ENCODE measurements at places on chromosomes 6 and 20.
A peak's percentile ranks its signal among the peaks of the same experiment; 100 is the strongest.

GRCh38 chr6:143449714-143450452 is 612 bp downstream of the ADAT2 start:
- no peak for DNase-seq

- DNase-seq = no peak
Measured at GRCh38 chr6:35087361-35088280, 53.5 kb downstream of the TCP11 start.

- no peak for DNase-seq
Measured at GRCh38 chr6:81561731-81562130, 190.8 kb downstream of the TENT5A start.

- no peak for DNase-seq
Measured at GRCh38 chr6:79188885-79189480, 45.5 kb downstream of the HMGN3 start.

GRCh38 chr20:4905613-4906012 is 95.7 kb downstream of the SLC23A2 start:
- DNase-seq = no peak

GRCh38 chr20:19009081-19009688 is 195.6 kb downstream of the SCP2D1 start:
- no peak for DNase-seq

- DNase-seq = peak; percentile 46
Measured at GRCh38 chr6:13273931-13274706, 54.2 kb downstream of the TBC1D7 start.

DNA sequence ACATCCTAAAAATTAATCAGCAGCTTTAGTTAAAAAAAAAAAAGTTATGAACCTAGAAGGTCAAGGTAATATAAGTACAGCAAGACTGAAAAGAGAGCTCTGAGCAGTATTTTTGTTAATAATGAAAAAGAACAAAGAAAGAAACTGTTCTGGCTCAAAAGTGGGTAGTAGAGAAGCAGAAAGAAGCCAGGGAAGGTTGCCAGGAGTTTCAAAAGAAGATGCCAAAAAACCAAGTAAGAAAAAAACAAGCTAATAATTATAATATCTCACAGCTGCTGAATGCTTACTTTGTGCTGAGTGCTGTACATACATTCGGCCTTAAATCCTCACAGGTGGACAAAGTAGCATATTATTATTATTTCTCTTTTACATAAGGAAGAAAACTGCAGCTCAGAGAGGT is 31.9 kb downstream of the NRSN1 start:
- no peak for DNase-seq

GRCh38 chr6:84220809-84221409 is 6.5 kb downstream of the CEP162 start:
- no peak for DNase-seq

DNA sequence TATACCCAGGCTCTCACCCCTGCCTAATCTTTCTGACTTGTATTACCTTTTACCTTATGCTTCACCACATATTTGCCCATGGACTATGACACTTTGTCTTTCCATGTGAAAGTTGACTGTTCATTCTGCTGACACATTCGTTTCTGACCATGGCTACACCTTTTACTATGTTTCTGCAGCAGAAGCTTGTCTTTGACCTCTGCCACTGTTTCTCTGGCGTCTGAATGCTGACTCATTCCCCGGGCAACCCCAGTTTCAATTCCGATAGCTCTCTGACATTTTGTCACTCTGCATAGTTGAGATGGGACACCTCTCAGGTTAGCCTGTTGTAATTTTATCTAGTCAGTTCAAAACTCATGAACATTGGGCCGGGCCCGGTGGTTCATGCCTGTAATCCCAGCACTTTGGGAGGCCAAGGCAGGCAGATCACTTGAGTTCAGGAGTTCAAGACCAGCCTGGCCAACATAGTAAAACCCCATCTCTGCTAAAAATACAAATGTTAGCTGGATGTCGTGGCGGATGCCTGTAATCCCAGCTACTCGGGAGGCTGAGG is 50.7 kb downstream of the SLC26A8 start:
- DNase-seq = no peak

DNA sequence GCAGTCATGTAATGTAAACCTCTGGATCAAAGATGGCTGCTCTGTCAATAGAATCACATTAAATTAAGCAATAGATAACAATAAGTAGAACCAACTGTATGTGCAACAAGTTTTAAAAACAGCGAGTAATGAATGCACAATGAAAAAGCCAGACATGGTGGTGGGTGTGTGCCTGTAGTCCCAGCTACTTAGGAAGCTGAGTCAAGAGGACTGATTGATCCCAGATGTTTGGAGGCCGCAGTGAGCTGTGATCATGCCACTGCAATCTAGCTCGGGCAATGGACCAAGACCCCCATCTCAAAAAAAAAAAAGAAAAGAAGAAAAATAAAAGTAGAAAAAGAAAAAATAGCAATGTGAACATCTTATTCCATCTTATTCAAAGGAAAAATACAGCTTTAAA is 558.7 kb upstream of the MMS22L start:
- DNase-seq = no peak

DNA sequence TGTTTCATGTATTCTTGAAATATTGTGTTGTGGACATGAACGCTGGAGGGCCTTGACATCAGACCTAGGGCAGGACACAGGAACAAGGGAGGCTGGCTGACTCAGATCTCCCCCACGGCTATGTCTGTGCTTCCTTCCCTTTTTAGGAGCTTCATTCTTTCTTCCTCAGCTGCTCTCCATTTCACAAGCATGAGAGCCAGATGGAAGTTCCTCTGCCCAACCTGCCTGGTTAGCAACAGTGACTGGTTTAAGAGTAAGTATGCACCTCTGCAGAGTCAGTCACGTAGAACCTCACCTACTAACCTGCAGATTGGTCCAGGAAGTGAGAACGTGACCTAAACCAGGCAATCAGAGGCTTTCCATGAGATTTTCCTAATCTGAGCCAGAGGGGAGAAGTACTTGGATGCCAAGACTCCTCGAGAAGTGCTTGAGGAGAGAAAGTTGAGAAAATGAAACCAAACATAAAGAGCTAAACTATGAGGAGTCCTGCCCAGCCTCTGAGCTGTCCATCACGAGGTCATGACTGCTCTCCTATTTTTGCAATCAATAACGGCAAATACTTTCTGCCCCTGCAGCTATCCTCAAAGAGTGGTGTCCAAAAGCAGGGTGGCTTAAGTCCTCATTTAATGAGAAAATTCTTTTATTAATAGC is 465.2 kb upstream of the CITED2 start:
- no peak for DNase-seq

GRCh38 chr20:36082315-36082915 is 72.1 kb upstream of the EPB41L1 start:
- no peak for DNase-seq

DNA sequence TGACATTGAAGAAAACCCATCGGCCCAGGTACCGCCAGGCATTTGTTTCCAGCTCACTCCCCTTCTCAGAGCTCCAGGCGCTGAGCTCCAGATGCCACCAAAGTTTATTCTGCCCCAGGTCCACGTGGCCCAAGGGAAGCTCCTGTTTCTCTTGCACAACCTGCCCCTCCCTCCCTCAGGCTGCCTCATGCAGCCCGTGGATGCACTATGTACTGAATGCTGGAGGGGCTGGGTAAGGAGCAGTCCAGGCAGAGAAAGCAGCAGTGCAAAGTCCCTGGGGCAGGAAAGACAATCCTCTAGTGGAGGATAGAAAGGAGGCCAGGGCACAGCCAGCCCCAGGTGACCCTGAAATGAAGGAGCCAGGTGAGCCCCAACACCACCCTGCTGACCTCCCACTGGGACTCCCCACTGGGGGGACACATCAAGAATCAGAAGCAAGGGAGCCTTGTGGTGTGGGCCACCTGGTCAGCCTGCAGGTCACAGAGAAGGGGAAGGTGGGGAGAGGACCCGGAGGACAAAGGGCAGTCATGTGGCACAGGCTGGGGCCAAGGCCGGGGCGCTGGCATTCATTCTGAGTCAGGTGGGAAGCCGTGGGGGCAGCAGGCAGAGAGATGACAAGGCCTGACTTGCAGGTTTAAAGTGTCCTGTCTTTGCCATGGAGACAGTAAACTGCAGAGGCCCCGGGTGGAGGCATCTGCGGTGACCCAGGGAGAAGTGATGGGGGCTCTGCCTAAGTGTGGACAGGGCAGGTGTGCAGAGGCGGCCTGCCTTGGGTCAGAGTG is 230.1 kb downstream of the PREX1 start:
- DNase-seq = no peak

GRCh38 chr6:94376876-94377275 is 957.5 kb upstream of the EPHA7 start:
- DNase-seq = no peak

GRCh38 chr20:21125072-21125848 is 622 bp upstream of the KIZ start:
- DNase-seq = no peak

- no peak for DNase-seq
Measured at GRCh38 chr6:14770040-14770439, 475.8 kb upstream of the JARID2 start.

Measured in stimulated activated CD8-positive, alpha-beta memory T cell treated with anti-CD3 and anti-CD28 coated beads, Interleukin-4, amount 100 ng/mL, for 4 hours (primary cell).